ENCODE measurements at places on chromosomes 16 and 17.

DNA sequence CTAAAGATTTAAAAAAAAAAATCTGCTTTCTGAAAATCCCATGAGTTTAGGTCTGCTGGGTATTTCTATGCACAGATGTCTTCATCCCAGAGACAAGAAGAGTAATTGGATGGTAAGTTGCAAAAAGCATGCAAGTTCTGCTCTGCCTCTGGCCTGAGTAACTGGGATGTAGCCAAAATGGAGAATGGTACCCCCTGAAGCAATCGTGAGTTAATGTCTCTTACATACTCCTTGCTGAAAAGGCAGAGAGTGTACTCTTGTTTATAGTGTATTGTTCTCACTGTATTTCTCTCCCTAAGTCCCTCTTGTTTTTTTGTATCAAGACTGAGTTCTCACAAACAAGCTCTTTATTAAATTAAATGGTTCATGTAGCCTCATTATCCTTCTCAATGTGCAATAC lies 259.0 kb downstream of the IRX3 start:
- no peak for DNase-seq

GRCh38 chr17:539766-540165 lies 174.9 kb downstream of the VPS53 start:
- no peak for DNase-seq

DNA sequence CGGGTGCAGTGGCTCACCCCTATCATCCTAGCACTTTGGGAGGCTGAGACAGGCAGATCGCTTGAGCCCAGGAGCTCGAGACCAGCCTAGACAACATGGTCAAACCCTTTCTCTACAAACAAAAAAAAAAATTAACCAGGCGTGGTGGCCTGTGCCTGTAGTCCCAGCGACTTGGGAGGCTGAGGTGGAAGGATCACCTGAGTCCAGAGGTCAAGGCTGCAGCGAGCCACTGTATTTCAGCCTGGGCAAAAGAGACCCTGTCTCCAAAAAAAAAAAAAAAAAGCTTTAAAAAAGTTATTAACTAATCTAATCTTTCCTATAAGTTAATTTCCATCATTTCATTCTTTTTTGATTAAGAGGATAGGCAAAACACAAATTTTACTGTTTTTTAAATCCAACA lies 2.5 kb downstream of the NCOR1 start:
- no peak for DNase-seq

DNA sequence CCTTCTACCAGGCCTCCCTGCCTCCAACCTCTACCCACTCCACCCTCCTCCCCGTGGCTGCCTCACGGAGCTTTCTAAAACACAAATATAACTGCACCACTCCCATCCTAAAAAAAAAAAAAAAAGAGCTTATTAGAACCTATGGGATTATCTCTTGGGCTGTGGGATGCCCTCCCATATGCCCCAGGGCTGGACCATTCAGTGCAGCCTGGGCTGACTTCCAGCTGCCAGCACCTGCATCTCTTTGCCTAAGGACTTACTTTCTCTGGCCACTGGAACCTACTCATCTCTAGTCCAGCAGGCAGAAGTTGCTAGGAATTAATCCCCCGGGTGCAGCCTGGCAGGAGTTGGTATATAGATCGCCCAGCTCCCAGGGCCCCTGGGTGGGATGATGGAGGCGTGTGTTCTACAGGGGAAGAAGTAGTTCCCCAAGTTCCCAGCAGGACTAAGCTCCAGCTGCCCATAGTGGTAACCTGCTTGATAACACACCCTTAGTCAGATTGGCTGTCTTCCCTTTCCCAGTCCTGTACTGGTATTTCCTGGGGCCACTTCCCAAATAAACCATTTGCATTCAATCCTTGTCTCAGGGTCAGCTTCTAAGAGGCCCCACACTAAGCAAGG lies 10.3 kb downstream of the MPP3 start:
- no peak for DNase-seq

- DNase-seq: no peak
Measured at GRCh38 chr17:70447588-70447987, 278.3 kb downstream of the KCNJ2 start.

DNA sequence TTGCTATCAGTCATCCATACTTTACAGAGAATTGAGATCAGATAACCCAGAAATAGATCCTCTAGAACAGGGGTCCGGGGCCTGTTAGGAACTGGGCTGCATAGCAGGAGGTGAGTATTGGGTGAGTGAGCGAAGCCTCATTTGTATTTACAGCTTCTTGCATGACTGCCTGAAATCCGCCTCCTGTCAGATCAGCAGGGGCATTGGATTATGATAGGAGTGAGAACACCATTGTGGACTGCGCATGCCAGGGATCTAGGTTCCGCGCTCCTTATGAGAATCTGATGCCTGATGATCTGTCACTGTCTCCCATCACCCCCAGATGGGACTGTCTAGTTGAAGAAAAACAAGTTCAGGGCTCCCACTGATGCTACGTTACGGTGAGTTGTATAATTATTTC lies 13.0 kb upstream of the SCIMP start:
- DNase-seq: no peak

- DNase-seq: no peak
Measured at GRCh38 chr16:35714665-35715064, 2255.3 kb downstream of the TP53TG3F start.

DNA sequence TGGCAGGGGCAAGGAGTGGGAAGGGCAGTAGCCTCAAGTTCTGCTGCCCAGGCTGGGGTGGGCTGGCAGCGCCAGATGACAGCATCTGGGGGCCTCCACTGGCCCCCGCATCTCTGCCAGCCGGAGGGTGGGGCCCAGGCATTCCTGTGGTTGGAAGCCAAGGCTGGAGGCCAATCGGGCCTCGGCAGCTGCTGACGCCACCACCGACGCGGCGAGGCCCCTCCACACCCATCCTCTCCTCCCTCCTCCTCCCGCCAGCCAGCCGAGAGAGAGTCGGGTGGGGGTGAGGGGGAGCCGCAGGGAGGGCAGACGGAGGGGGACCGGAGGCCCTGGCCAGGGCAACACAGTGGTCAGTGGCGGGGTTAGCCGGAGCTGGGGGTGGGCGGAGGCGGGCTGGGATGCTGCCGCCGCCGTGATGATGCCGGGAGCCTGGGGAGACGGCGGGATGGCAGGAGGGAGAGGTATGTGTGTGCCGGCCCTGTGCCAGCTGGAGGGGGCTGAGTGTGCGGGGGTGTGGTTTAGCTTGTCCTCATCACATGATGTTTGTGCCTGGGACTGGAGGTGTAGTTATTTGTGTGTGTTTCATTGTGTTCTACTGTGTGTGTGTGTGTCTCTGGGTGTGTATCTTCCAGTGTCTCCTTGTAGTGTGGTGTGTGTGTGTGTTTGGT lies 36.6 kb downstream of the ARHGAP23 start:
- DNase-seq: no peak

GRCh38 chr17:4492721-4493561 lies 5.7 kb upstream of the SPNS2 start:
- no peak for DNase-seq

DNA sequence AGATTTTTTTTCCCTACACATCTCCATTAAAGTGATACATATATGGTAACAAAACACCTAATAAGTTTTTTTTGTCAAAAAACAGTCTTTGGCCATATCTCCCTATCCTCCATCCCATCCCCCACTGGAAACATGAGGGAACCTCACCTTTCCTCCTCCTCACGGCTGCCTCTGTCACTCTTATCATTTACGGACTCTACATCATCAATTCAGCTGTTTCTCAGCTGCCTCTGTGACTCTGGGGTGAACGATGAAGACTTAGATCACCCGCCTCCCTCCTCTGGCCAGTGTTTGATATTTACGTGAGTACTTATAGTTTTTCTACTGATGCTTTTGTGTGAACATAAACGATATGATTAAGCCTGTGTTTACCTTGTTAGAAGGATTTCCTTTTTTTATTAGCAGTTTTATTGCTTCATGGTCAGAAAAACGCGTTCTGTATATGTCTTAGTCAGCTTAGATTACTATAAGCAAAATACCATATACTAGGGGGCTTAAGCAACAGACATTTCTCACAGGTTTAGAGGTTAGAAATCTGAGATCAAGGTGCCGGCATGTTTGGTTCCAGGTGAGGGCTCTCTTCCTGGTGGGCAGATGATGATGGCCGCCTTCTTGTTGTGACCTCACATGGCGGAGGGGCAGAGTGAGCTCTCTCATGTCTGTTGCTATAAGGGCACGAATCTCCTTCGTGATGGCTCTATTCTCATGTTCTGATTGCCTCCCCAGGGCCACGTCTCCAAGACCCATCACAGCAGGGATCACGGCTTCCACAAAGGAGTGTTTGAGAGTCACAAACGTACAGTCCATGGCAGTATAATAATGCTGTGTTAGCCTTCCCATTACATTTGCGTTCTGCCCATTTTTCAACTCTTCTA lies 32.1 kb downstream of the DNAH17 start:
- DNase-seq: no peak

Measured in stimulated activated CD4-positive, alpha-beta T cell treated with anti-CD3 and anti-CD28 coated beads, TNF-alpha, amount 100 ng/mL, for 4 hours (primary cell).